NCI-H1105 (cell line): ENCODE measurements at places on chromosomes 4 and X.

- DNase-seq: no peak
These were observed 31.8 kb downstream of the PRRG1 start for GRCh38 chrX:37380924-37381323.

GRCh38 chrX:80799584-80799983 is 10.1 kb downstream of the BRWD3 start:
- DNase-seq: no peak

- DNase-seq: no peak
These were observed 96.7 kb upstream of the NKX1-1 start for GRCh38 chr4:1502976-1503375.

GRCh38 chrX:43849173-43849572 is 33.1 kb downstream of the MAOB start:
- DNase-seq: no peak

GRCh38 chrX:134362560-134363089 is 97.3 kb upstream of the HPRT1 start:
- no peak for DNase-seq
